Foreskin fibroblast (primary cell): ENCODE measurements at places on chromosomes 5 and 9.

DNA sequence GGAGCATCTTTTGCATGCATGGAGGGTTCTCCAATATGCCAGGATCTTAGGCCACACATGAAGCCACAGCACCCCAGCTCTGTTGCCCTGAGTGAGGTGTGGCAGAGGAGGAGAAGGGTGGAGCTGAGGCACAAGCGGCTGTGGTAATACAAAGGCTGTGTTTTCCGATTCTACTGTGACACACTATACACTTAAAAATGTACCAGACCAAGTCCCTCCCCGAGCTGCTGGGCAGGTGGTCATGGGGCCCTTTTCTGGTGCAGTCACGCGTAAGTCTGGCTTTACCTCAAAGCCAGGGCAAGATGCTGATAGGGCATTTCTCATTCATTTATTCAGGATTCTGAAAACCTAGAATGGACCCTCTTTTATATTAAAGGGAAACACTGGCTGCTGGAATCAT, 3.7 kb downstream of the ADGRV1 start:
- DNase-seq = no peak

DNA sequence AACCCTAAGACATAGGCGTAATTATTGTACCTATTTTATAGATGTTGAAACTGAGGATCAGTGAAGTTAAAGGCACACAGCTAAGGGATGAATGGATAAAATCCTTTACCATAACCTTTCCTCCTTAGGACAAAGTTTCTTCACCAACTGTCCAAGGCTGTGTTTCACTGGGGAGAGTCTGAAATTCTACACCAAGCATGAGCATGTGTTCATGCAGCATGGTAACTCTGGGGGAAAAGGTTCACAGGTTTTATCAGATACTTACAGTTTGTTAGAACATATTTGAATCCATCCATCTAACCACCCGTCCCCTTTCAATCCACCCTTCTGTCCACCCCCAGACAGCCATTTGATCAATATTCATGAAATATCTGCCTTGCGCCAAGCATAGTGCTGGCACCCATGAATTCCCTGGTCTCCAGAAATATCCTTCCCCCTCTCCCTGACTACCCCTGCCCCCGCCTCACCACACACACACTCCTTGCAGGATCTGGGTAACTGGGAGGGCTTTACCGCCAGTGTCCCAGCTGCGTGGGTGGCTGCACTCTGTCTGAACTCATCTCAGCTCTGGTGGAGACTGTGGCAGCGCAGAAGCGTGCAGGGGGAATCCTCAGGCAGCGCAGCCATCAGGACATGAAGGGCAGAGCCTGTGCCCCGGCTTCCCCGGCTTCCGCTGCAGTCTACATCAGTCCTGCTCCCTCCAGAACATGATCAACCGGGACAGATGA, 6.3 kb upstream of the KCNIP1 start:
- no peak for DNase-seq

GRCh38 chr9:1173211-1173610, 123.1 kb downstream of the DMRT2 start:
- DNase-seq = peak; percentile 88

GRCh38 chr9:109463924-109464625, 34.0 kb downstream of the PTPN3 start:
- no peak for DNase-seq

GRCh38 chr5:27217977-27218376, 179.6 kb upstream of the CDH9 start:
- no peak for DNase-seq

DNA sequence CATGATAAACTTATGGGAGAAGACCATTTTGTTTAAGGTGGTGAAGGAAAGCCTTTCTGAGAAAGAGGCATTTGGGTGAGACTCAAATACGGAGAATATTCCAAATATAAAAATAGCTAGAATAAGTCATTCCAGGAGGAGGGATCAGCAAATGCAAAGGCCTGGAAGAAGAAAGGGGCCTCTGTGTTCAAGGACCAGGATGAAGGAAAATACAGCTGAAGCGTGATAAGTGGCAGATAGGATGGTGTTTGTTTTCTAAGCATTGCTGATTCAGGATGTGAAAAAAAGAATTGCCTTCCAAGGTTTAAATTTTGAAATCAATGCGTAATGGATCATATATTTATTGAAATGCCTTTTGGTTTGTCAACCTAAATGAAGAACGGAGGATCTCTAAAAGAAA, 59.4 kb upstream of the CAST start:
- no peak for DNase-seq

GRCh38 chr5:21154526-21154925, 1166.5 kb upstream of the CDH18 start:
- DNase-seq = no peak

- DNase-seq = no peak
Measured at GRCh38 chr9:104795857-104796256, 31.9 kb downstream of the NIPSNAP3B start.

- no peak for DNase-seq
Measured at GRCh38 chr5:174412374-174412773, 312.0 kb upstream of the MSX2 start.

DNA sequence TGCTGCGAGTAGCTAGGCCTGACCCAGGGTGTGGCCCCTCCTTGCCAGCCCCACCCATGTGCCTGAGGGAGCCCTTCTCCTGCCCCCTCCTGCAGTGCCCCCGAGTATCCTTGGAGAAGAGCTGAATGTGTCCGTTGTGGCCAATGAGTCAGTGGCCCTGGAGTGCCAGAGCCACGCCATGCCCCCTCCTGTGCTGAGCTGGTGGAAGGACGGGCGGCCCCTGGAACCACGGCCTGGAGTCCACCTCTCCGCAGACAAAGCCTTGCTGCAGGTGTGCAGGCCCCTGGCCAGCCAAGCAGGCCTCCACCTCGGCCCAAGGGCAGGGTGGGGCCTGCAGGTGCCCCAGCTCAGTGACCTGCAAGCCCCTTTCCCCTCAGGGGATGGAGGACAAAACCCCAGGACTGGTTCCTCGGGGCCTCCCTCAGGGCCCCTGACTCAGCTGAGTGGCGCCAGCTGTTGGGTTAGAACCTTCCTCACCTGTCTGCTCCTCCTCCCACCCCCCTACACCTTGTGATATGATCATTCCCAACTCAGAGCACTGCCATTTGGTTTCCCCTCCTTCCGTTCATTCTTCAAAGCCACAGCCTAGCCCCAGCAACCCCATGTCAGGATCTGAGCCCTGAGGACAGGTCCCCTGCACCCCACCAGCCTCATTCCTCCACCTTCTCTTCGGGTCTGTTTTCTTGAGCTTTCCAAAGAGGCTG, 80.0 kb upstream of the ASS1 start:
- DNase-seq = no peak

GRCh38 chr9:84697509-84698114, 28.1 kb downstream of the NTRK2 start:
- peak; percentile 52 for DNase-seq

DNA sequence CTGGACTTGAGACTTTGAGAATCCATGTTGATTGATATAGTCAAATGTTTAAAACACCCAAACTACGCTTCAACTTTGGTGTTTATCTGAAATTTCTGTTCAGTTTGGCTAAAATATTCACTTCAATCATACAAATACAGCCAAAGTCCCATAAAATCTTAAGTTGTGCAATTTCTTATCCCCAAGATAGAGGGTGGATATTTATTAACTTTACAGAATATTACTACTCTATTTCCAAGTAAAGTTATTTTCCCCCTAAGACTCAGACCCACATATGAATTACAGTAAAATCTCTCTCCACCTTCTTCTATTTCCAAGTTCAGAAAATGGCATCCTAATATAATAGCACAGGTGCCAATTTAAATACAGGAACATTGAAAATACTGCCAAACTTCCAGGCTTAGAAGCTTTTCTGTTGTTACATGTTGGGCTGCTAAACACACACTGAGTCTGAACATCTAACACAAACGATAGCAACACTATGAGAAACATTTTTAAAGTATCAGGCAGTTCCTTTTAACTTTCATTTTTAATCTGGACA, 290.3 kb downstream of the EBF1 start:
- DNase-seq = no peak

- DNase-seq = no peak
Measured at GRCh38 chr5:143094087-143094521, 309.4 kb downstream of the NR3C1 start.

GRCh38 chr5:113601423-113601822, 87.9 kb downstream of the YTHDC2 start:
- DNase-seq = no peak

- no peak for DNase-seq
Measured at GRCh38 chr5:158812408-158812807, 287.3 kb downstream of the EBF1 start.

- DNase-seq = no peak
Measured at GRCh38 chr9:29830821-29831220, 2257.5 kb upstream of the C9orf72 start.

DNA sequence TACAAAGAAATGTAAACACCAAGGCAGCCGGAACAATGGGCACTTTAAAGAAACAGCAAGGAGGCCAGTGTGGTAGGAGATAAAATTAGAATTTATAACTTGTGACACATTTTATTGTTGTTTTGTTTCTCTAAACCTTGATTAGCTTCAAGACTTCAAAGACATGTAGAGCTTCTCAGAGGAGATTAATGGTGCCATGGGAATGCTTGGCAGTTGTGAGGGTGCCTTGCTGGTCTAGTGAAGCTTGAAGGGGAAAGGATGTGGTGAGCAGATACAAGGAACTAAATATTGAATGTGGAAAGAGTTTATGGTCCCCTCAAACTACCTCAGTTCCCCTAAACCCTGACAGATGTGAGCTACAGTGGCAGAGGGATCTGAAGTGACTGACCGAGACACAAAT, 322.4 kb upstream of the ADAMTS16 start:
- DNase-seq = no peak

DNA sequence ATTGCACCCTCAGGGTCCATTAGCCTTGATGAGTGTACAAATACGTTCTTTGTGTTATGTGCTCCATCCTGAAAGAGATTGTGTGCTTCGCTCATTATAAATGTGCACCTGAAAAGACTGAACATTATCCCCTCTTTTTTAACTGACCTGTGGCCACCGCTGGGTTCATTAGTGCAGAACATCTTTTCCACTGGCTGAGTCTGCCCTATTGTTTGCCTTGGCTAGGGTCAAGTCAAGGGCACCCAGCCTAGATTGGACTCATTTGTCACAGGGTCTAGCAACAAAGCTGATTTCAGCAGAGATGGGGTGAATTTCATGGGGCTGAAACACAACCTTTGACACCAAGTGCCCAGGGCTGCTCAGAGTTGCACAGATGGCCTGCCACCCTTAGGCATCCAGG, 764.1 kb upstream of the ARRDC3 start:
- DNase-seq = no peak

GRCh38 chr5:33807771-33808170, 84.0 kb downstream of the ADAMTS12 start:
- DNase-seq = no peak

DNA sequence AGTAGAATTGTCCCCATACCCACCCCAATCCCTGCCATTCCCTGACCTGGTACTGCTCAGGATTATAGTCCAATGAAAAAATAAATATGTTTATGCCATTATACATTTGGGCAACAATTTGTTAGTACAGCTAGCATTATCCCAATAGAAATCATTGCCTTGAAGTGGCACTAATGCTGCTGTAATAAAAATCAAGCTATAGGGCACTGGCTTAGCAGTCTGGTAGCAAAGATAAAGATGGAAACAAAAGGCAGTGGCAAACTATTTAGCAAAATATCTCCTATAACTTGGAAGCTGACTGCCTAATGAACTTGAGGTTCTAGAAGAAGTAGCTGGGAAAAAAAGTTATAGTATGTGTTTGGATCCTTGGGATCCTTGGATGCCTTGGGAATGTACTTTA, 2.2 kb upstream of the TOPORS start:
- no peak for DNase-seq

GRCh38 chr5:171736976-171737891, 48.4 kb upstream of the SMIM23 start:
- no peak for DNase-seq

GRCh38 chr5:168198359-168198758, 93.1 kb upstream of the WWC1 start:
- no peak for DNase-seq

DNA sequence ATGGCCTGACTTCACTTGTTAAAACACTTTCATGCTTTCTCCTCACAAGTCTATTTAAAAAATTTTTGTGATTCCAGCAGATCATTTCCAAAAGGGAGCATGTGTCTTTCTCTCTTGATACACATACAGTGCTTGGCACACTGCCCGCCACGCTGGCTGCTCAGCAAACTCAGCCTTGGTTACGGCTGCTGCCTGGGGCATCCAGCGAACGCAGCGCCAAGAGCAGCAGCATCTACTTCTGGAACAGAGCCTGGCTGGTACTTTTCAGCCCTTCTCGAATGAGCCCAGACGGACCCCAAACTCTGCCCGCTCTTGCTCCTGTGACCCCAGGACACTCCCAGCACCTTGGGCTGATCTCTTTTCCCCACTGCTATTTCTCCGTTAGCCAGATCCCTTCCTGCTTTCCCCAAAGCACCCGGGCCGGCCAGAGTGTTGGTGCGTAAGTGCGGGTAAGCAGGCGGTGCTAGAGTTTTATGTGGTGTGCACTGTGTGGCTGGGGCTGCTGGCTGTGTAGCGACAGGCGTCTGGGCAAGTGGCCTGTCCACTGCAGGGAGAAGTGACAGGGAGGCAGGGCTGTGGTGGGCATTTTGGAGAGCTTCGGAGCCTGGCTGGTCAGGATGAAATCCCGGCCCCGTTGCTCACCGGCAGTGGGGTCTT, 73.2 kb downstream of the SH3PXD2B start:
- peak; percentile 71 for DNase-seq

- DNase-seq = peak; percentile 76
Measured at GRCh38 chr5:179803651-179804554, 2.8 kb downstream of the MGAT4B start.

- no peak for DNase-seq
Measured at GRCh38 chr9:127036437-127036836, 86.0 kb downstream of the ANGPTL2 start.

DNA sequence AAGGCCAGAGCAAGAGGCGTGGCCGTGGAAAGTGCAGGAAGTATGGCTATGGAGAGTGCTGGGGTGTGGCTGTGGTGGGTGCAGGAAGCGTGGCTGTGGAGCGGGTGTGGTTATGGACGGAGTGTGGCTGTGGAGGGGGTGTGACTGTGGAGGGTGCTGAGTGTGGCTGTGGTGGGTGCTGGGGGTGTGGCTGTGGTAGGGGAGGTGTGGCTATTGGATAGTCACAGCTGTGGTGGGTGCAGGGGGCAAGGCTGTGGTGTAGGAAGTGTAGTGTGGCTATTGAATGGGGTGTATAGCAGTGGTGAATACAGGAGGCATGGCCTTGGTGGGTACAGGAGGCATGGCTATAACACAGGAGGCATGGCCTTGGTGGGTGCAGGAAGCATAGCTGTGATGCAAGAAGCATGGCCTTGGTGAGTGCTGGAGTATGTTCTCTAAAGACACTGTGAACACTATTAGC, 40.8 kb upstream of the SPATA31C2 start:
- DNase-seq = no peak
